Dorsolateral prefrontal cortex (tissue), 122 donors: ENCODE measurements at places on chromosomes 3 and 15. TPM values are rescaled to one million over a fixed set of nuclear protein-coding genes. Genes with fewer than 3 reads are reported as not detected.

Gene C3orf33
- total RNA-seq, result 7.0 TPM

GRCh38 chr3:143895805-143896204 is 47.5 kb upstream of the SLC9A9 start:
- DNase-seq, result no peak

Gene ZCWPW2
- 4.6 TPM for total RNA-seq

DNA sequence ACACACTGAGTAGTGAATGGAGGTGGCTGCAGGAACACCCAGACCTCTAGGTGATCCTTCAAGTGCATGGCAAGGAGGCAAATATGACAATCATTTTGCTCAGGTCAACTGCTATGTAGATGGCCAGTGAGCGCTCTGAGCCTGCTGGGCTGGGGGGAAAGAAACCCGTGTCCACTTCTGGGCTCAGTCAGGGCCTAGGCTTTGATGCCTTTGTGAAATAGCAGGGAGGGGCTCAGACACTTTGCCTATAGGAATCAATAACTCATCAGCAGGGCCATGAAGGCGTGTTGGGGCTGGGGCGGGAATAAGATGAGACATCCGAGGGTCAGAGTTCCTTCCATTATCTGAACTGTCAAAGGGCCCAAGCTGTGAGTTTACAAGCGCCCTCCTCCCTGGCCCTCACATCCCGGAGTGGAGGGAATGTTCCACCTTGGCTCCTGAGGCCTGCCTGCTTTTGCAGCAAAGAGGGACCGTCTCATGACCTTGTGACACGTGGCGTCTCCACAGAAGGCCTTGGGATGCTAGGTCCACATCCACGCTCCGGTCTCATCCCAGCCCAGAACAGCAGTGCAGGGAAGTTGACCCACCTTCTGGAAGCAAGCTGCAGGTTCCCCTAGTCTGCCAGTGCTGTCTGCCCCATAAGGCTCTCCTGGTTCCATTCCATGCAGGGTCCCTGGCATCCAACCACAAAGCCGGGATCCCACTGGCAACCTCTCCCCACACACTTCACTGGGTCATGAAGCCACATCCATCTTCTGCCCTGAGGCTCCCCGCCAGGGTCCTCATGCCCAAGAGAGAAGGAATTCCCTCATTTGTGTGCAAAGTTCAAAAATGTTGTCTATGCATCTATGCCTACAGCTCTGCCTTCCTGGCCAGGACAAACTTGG is 78.4 kb downstream of the CHSY1 start:
- no peak for DNase-seq

GRCh38 chr3:48938156-48938555 is 19.5 kb downstream of the ARIH2 start:
- no peak for DNase-seq

GRCh38 chr3:46859001-46859710 is 4.1 kb downstream of the MYL3 start:
- no peak for DNase-seq

- DNase-seq, result no peak
Measured at GRCh38 chr3:71425491-71426071, 157.9 kb downstream of the FOXP1 start.

Gene CKMT1A
- 76.0 TPM for total RNA-seq

Gene GOLGA8O
- total RNA-seq, result 4.3 TPM
